ENCODE measurements at places on chromosomes 7 and 10.

DNA sequence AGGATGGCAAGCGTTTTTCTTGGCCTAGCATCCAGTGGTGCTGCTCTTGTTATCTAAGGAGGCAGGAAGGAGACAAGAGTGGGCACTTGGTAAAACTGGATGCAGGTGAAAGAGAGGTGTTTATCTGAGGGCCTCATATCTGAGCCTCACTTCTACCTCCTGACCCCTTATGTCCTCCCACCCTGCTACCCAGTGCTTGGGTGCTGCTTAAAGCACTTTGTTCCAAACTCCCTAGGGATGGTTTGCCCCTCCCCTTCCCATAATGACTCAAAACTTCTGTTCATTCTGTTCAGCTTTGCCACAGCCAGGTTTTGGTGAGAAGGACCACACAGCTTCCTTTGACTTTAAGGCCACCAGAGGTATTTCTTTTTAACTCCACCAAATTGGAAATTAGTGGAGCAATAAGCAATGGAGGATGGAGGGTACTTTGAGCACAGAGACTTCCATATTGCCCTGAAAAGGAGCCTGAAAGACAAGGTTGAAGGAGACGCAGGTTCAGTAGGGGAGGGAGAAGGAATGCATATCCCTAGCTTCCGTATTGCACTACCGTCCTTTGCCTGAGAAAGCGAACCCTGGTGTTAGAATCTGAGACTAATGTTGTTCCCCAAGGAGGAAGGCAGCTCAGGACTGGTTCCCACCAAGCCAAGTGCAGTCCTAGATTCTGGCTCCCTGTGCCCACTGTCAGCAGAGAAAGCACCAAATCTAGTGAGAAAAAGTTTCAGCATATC, 30.1 kb downstream of the ENTPD1 start:
- DNase-seq = no peak

GRCh38 chr7:140676306-140676705, 3.6 kb downstream of the ADCK2 start:
- DNase-seq = no peak

DNA sequence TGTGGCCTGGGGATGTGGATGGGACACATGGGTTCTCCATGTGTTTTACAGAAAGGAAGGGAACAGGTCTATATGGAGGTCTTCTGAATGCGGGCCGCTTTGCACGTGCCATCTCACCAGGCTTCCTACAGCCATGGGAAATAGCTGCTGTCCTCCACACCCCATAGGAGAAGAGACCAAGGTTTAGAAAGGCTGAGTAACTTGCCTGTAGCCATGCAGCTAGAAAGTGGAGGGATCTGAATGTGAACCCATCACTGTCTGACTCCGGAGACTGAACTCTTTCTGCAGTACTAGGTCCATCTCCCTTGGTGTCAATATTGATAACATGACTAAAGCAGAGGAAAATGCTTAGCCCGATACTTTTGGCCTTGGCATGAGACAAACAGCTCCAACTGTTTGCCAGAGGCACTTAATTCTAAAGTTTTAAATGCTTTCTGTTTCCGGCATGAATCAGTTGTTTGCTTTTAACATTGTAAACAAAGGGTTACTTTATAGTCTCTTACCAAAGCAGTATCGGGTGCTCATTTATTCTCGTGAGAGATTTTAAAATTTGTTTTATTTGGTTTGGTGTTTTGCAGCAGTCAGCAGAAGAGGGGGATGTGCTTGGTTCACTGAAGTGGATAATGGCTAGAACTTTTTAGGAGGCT, 64.8 kb upstream of the LOXL4 start:
- no peak for DNase-seq

DNA sequence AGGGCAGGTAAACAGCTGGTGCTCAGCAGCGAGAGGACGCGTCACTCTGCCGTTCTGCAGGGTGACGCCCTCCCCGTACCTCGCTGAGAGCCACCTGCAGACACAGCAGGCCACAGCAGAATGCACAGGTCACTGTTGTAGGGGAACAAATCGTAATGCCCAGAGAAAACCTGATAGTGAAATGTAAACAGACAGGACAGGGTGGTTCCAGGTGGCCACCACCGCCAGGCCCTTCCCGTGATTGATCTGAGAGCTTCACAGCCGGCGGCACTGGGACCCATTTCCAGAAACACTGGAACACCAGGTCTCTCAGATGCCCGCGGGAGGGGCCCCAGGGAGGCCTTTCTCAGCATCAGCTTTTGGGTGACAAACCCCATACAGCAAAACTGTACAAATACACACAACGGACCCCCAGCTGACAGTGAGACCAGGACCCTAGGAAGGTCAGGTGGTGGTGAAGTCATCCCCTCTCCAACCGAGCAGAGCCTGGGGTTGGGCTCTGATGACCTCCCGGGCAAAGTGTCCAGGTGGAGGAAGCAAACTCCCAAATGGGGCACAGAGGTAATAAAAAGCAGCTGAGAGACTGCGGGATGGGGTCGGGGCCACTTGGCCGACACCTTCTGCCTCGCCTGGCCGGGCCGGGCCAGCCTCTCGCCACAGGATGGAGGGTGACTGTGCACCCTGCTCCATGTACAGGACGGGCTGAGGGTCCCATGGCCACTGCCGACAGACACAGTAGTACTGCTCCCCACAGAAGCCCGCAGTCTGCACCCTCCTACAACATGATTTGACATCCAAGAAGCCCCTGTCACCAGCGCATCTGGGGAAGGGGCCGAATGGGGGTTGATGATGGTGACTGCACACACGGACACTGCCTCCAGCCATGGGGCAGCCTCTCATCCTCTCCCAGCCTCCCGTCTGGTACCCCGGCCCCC, 4.6 kb downstream of the BHLHA15 start:
- no peak for DNase-seq

DNA sequence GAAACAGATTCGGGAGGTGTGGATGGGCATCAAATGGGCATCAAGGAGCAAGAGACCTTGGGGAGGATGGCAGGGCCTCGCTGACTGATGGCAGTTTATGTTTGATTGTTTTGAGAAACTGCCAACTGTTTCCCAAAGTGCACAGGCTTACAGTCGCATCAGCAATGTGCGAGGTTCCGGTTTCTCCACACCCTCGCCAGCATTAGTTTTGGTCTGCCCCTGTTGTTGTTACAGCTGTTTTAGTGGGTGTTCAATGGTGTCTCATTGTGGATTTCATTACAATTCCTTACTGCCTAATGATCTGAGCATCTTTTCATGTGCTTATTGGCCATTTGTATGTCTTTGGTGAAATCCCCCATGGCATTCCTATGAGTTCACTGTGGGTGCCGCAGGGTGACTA, 24.4 kb downstream of the AKR1E2 start:
- no peak for DNase-seq

DNA sequence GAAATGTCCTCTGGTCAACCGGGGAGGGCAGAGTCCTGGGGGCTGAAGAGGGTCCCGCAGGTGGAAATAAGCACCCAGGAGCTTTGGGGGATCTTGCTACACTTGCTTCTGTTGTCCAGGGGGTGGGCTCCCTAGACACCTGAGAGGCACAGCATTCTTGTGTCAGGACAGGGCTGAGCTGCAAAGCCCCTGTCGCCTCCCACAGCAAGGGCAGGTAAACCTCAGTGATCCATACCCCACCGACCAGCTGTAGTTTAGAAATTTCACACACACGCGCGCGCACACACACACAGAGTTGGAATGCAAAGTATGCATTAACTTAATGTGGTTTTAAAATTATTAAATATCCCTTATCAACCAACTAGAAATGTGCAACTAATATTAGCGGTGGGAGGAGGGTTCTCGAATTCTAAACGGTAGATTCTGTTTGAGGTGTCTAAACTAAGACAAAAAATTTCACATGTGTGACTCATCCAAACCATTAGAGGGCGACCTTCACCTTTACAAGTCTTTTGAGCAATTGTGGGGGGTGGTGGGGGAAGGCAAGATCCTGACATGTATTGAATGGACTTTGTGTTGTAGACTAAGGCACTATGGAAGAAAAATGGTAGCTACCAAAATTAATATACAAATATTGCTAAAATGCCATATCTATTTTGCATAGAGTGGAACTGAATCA, 34.3 kb upstream of the PTF1A start:
- no peak for DNase-seq

DNA sequence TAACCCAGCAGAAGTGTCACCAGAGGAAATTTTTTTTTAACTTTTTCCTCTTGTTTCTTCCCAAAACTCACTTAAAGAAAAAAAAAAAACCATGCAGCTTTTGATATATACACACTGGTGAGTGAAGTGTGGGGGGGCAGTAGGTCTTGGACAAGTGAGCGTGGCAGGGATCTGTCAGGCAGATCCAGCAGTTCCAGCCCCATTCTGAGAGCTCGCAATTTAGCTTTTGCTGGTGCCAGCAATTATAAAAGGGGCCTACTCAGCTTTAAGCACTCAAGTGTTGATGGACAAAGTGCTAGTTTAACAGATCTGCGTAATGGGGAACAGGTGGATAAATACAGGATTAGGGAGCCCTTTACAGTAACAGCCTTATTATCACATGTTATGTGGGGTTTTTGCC, 619.2 kb upstream of the GALNT17 start:
- no peak for DNase-seq

DNA sequence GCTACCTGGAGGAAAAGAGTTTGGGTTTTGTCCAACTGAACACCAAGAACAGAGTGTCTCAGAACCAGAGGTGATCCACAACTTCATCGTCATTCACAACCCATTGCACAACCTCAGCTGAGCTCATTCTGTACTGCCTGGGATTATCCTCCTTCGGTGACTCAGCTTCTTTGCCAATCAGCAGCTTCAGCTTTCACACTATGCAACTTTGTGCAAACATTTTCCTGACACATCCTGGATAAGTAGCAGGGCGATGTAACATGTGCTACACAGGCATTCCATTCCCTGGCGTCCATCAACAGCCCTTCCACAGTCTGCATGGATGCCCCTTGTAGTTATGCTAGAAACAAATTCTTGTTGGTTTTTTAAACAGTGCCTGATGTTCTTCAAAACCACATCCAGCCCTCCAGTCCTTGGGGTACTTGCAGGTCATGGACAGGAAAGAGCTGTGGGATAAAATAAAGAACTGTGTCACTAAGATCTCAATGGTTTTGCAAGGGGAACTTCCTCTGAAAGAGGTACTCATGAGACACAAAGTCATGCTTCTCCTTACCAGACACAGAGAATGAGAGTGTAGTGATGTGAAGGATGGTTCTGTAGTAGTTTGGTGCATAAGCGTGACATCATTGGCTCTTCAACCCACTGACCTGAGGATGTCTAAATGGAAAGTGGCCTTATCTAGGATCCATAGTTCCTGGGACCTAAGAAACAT, 478.5 kb downstream of the KIF20B start:
- peak; percentile 65 for DNase-seq

- no peak for DNase-seq
These were observed 322.7 kb downstream of the CRPPA start for GRCh38 chr7:16098585-16099179.

GRCh38 chr10:32180390-32181280, 124.4 kb upstream of the KIF5B start:
- no peak for DNase-seq

DNA sequence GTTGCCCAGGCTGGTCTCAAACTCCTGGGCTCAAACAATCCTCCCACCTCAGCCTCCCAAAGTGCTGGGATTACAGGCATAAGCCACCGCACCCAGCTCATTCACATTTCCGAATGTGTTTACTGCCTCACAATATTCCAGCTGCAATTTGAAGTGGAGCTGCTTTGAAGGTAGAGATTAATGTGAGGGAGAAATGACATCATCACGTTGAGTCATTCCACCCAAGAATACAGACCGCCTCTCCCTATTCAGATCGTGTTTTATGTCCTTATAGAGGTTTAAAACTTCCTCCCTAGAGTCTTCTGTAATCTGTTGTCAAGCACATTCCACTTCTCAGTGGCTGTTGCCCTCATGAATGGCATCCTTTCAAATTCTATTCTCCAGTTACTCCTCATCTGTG, 100.4 kb upstream of the PDGFA start:
- DNase-seq = no peak

GRCh38 chr7:32915041-32915536, 23.5 kb upstream of the KBTBD2 start:
- no peak for DNase-seq

- peak; percentile 77 for DNase-seq
These were observed 31.2 kb downstream of the ZNF467 start for GRCh38 chr7:149742075-149742701.

DNA sequence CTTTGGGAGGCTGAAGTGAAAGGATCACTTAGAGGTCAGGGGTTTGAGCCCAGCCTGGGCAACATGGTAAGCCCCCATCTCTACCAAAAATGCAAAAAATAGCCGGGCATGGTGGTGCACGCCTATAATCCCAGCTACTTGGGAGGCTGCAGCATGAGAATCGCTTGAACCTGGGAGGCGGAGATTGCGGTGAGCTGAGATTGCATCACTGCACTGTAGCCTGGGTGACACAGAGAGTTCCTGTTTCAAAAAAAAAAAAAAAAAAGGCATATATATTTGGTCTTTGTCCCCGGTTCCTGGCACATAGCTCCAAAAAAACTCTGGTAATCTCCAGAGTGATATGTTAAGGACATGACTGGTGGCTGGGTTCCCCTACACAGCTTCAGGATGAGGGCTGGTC, 147.3 kb downstream of the SEC23IP start:
- DNase-seq = no peak

DNA sequence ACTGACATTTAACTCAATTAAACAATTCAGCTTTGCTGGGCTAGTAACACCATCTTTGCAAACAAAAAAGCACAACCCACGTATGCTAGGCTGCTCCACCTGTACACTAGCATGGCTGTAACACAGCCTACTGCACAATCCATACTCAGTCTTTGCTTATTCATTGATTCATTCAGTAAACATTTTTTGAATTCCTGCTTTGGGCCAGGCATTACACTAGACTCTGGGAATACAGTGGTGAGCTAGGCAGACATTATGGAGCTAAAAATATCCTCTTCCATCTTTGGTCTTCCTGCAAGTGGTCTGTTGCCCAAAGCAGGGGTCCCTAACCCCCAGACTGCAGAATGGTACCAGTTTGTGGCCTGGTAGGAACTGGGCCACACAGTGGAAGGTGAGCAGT, 9.9 kb downstream of the CNNM1 start:
- no peak for DNase-seq

- no peak for DNase-seq
These were observed 21.8 kb downstream of the ASZ1 start for GRCh38 chr7:117405519-117405918.

DNA sequence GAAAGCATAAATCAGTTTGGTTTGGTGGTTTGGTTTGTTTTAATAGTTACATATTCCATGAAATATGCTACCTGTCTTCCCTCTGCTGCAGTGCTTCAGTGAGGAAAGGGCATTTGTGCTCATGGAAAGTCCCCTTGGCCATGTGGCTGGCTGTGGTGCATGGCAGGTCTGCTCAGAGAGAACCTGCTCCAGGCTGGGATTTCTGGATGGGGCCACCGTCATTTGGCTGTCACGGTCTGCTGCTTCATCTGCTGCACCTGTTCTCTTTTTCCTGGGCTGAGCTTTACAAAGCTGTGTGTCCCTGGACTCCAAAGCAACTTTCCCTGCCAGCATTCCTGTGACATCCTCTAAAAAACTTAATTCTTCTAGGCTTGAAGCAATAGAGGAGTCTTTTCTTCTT, 8.9 kb downstream of the CDK14 start:
- no peak for DNase-seq

Data from right atrium auricular region (tissue), 2 donors.